ENCODE measurements at places on chromosomes 6 and 20. TPM values are rescaled to one million over a fixed set of nuclear protein-coding genes. Genes with fewer than 3 reads are reported as not detected.
A peak's percentile ranks its signal among the peaks of the same experiment; 100 is the strongest.

Gene LRFN2
- total RNA-seq = not detected

- DNase-seq = no peak
Measured at GRCh38 chr6:12058172-12058961, 46.3 kb downstream of the HIVEP1 start.

- DNase-seq = no peak
Measured at GRCh38 chr20:55684578-55684977, 320.7 kb downstream of the CBLN4 start.

GRCh38 chr6:3915076-3915791 lies 66.1 kb downstream of the FAM50B start:
- DNase-seq = peak; percentile 43

DNA sequence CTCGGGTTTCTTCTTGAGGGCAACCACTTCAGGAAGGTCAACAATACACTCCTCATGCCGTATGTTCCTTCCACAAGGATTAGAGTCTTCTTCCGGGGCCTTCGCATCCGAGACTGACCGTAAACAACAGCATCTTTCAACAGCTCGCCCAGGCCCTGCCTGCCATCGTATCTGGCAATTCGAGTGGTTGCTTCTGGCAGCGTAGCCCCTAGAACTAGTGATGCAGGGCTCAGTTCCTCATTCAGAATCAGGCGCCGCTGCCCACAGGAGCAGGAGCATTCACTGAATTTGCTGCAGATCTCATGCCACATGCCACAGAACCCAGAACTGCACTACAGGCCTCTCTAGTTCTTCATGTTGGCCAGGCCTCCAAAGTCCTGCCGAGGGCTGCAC lies 59.0 kb upstream of the AFDN start:
- DNase-seq = no peak

Measured in activated CD4-positive, alpha-beta memory T cell treated with anti-CD3 and anti-CD28 coated beads for 36 hours (primary cell).